ENCODE measurements at places on chromosomes 5 and 9.

DNA sequence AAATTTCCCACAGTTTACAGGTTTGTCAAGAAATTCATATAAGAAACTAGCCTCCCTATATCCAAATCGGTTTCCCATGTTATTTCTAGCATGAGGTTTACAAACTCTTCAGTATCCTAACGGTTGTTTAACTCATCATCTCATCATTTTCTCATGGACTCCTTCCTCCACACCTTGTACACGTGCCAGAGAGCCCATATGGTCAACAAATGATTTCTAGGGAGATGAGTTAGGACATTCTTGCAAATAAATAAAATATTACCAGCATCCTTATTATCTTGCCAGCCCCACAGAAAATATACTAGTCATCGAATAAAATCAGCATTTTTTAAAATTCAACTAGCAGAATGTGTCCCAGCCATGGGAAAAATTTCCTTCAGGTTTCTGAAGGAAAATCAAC, 285.2 kb downstream of the EBF1 start:
- no peak for DNase-seq

DNA sequence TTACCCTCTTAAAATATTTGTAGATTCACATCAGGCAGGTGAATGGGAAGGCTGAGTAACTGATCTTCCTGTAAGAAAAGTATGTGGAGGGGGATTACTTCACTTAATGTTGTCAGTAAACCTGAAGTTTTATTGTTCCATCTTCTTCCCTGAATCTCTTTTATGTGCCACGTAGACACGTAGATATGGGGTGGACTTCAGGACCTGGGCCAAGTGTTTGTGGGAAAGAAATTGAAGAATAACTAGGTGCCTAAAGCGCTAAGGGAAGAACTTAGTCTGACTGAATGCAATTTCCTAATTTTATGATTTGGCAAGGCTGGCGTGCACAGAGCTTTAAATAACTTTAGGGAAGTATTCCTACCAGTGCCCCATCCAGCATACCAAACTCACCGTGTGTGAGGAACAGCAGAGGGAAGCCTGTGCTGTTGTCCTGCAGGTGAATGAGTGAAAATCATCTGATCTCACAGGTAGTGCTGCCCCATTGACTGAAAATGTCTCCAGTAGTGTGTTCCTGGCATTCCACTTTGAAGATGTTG, 323.4 kb downstream of the KDM4C start:
- DNase-seq: no peak

DNA sequence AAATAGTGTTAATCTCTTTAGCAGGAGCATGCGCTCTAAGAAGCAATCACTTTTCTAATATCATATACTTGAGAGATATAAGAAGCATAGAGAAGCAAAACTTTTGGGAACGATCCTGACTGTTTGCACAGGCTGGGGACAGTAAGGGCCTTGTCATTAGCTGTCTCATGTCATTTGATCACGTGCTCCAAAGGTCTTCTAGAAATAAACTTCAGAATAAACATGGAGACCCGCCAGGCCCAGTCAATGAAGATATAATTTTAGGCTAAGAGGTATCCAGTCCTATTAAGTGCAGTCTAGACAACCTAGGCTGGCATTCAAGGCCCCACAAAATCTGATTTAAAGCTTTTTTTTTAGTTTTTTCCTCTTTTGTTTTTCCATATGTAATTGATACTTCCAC, 111.0 kb upstream of the APC start:
- no peak for DNase-seq

DNA sequence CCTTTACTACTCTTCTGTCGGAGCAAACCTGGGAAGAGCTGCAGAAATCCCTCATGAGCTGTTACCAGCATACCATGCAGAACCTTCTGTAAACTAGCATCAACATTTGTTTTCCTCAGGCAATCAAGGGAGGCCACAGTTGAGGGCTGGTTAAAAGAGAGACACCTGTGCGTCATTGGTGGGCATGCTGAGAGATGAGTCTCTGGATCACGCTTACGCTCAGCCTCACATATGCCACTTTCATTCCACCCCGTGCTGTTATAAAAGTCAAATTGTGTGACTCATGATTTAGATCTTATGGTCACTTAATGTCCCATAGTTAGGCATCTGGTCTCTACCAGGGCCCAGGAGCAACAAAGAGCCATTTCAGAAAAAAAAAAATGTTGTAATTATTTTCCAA, 18.1 kb upstream of the ICE1 start:
- DNase-seq: no peak

DNA sequence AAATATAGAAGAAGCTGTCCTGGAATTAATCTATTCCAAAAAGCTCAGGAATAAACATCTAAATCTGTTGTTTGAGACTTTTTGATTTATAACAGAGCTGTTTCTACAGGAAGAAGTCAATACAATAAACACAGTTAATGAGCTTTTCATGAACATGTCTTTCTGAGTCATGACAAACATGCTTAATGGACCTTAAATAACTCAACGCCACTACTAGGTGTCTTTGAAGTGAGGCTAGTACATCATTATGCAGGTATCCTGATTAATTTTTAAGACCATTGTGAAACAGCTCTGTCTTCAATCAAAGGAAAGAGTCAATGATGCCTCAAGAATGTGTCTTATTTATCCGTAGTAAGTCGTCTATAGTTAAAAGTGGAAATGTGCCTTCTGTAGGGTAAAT, 131.6 kb downstream of the GABRB2 start:
- peak; percentile 56 for DNase-seq

GRCh38 chr9:91060520-91061343, 259.1 kb downstream of the SYK start:
- peak; percentile 89 for DNase-seq

GRCh38 chr5:175750511-175750931, 92.7 kb downstream of the HRH2 start:
- no peak for DNase-seq

- DNase-seq: no peak
Observed at GRCh38 chr5:32098890-32099310, 75.2 kb downstream of the GOLPH3 start.

DNA sequence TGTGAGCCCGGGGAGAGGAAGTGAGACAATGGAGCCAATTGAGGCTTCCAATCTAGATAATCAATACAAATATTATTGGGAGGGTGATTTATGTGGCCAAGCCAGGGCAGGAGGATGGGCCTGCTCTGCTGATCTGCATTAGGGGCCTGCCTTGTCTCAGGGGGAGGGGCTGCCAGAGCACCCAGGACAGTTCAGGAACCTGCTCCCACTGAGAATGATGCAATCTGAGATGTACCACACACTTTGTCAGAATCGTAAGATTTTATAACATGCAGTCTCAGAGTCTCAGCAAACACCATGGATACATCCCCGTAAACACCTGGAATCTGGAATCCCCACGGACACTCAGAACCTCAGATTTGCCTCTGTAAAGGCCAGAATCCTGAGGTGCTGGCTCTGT, 19.3 kb downstream of the FGF18 start:
- no peak for DNase-seq

DNA sequence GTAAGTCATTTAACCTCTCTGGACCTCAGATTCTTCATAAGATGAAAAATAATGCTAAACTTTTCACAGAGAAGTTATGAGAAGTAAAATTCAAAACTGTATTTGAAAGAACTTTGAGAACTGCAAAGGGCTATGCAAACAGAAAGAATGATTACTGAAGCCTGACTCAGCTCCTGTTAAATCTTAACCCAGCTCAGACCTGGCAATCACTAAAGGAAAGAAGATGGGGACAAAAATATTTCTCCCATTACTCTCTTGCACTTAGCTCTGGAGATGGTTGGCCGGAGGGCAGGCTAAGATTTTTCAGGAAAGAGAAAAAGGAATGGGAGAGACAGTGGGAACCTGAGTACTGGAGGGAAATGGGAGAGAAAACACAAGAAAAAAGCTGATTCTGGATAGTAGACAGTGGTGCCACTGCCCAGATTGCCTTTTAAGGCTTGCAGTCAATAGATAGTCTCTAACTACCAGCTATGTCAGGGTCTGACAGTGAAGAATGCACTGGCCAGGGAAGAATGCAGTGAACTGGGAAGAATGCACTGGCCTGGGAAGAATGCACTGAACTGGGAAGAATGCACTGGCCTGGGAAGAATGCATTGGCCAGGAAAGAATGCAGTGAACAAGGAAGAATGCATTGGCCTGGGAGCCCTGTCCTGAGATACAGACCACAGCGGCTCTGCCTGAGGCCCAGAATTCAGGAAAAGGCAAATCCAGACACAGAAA, 25.2 kb upstream of the CEMIP2 start:
- DNase-seq: no peak

DNA sequence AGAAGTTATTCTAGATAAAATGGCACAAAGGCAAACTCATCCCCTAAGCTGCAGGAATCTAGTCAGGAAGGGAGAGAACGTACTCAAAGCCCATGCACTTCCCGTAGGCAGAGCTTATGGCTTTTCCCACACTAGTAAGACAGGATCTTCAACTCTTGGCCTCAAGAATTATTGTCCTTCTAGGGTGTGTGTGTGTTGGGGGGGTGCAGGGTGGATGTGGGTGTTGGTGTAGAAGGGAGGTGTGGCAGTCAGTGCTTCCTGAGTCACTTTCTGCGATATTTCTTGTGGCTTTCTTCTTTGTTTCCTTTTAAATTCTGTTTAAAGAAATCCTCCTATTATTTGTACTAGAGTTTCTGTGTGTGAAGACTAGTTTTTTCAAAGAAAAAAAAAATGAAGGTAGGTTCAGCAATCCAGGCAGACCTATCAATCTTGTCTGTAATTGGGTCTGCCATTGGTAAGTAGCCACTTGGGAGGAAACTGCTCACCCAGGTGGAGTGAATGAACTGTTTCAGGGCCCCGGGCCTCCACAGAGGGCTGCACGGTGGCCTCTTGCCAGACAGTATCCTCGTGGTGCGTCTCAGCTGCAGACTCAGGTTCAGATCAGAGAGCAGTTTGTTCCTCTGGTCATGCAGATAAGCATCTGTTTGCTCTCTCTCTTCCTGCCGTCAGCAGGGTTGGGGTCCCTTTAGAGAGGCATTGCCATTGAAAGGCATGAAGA, 131.9 kb downstream of the NPR3 start:
- no peak for DNase-seq

DNA sequence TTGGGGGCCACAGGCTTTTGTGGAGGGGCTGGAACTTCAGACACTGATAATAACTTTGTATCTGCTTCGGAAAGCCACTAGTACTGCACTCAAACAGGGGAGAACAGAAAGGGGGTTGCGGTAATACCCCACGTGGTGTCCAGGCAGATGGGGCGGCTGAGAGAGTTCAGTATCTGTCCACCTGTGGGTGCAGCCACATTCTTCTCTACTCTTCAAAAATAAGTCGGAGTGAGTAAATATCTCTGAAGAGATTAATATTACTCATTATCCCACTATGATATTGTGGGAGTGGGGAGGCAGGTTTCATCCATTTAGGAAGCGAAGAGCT, 102.1 kb upstream of the SSBP2 start:
- no peak for DNase-seq

- DNase-seq: no peak
Observed at GRCh38 chr5:178228609-178229008, 4.0 kb downstream of the PHYKPL start.

GRCh38 chr5:149757956-149758355, 27.8 kb downstream of the PPARGC1B start:
- no peak for DNase-seq

DNA sequence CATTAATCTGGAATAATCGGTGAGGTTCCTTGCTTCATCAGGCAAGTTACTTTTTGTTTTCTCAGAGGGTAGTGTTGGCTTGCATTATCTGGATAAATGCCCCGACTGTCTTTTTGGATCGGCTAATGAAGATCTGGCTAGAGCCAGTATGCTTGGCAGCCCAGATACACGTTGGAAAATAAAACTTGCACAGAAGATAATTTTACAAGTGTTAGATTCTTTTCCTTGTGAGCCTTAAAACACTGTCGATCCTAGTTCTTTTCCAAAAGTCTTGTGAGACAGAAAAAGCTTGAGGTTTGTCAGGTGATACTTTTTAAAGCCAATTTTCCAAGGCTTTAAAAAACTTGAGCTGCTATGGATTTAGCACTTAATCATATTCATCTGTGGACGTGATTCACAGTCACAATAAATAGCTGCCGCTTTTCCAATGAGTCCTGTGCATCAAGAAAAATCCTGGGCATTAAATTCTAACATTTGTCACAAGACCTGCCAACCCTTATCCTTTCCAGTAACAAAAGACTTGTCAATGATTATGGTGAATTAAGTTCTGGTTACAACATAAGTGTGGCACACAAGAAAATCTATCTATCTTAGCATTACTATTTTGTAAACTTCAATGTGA, 68.5 kb downstream of the PRLR start:
- no peak for DNase-seq

DNA sequence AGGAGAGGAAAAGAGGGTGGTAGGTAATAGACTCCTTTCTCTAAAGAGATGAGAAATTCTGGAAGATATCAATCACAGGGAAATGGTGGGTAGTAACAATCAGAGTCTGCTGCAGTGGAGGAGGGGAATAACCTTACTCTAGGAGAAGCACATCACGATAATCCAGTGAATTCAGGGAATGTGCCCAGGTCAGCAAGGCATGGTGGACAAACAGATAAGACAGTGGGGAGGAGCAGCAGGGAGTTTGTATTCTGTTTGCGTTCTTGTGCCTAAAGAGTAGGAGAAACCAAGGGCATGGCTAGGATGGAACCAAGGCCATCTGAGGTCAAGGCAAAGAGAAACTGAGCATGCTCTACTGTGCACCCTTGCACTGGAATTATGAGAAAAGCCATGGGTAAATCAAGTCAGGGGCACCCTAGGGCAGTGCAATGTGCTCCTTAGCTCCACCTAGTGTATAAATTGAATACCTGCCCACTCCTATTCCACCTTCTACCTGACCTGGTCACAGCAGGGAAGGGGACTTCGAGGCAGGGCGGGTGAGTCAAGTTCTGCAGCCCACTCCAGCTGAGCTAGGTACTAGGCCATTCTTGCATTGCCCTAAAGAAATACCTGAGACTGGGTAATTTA, 31.6 kb downstream of the RETREG1 start:
- DNase-seq: no peak

GRCh38 chr9:130692321-130692720, 1.3 kb upstream of the EXOSC2 start:
- DNase-seq: no peak

- no peak for DNase-seq
Observed at GRCh38 chr5:159147976-159148375, 48.3 kb upstream of the EBF1 start.

- no peak for DNase-seq
Observed at GRCh38 chr5:89441965-89442364, 559.0 kb upstream of the MEF2C start.

DNA sequence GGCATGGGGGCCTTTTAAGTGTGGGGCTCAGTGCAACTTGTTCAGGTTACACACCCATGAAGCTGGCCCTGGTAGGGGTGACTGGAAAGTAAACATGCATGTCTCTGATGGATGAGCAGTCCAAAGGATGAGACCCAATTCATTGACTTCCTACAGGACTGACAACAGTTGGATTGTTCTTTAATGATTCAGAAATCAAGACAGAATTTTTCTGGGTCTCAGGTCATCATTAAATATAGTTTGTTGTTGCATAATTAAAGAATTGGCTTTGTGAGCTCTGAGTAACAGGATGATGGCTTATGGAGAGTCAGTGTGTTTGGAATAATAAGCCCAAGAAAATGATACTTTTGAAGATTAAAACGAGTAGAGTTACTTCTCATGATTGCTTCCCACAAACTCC, 604.2 kb upstream of the CLINT1 start:
- no peak for DNase-seq

All from SW480 (cell line).